HFFc6 (cell line): ENCODE measurements at places on chromosomes 7 and 10. TPM values are rescaled to one million over a fixed set of nuclear protein-coding genes. Genes with fewer than 3 reads are reported as not detected.

The CADPS2 gene
- total RNA-seq = not detected in 3 replicates

GRCh38 chr7:38671911-38672905 is 41.0 kb upstream of the AMPH start:
- DNase-seq = no peak

- peak; percentile 54 for DNase-seq
These were observed 79.8 kb upstream of the PTN start for GRCh38 chr7:137423321-137423720.

DNA sequence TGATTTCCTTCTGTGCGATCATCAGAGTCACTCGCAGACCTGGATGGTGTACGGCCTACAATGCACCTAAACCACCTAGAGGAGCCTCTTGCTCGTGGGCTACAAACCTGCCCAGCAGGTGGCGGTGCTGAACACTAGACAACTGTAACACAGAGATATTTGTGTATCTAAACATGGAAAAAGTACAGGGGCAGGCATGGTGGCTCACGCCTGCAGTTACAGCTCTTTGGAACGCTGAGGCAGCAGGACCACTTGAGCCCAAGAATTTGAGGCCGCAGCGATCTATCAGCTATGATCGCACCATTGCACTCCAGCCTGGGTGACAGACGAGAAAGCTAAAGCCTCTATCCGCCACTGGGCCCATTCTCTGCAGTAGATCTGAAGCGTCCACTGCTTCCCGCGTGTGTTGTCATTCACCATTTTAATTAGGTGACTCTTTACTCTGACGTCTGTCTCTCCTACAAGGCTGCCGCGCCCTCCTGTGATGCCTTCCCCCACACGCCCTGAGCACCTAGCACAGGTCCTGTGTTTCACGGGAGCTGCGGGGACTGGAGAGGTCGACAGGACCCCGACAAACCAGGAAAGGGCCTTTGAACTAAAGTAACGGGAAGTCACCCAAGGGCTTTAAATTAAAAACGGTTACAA is 774 bp downstream of the TUBGCP2 start:
- peak; percentile 60 for DNase-seq

- DNase-seq = peak; percentile 58
These were observed 2.6 kb downstream of the LDB1 start for GRCh38 chr10:102117391-102118159.
